Neural cell (in vitro differentiated cells): ENCODE measurements at places on chromosomes 4 and X. TPM values are rescaled to one million over a fixed set of nuclear protein-coding genes. Genes with fewer than 3 reads are reported as not detected.

Gene ATP2B3
- polyA plus RNA-seq, result 4.4 and 5.3 TPM in 2 replicates

Gene FANCB
- polyA plus RNA-seq, result 0.17 and 0.40 TPM in 2 replicates

Gene DBET
- not detected in 2 replicates for polyA plus RNA-seq

Gene WDR44
- polyA plus RNA-seq, result 18.7 and 19.3 TPM in 2 replicates

Gene XAGE1A
- polyA plus RNA-seq, result not detected in 2 replicates

Gene WAS
- polyA plus RNA-seq, result 1.0 and 1.1 TPM in 2 replicates

Gene SAT1
- 92.2 and 95.2 TPM in 2 replicates for polyA plus RNA-seq

Gene ZGRF1
- polyA plus RNA-seq, result 18.0 and 19.8 TPM in 2 replicates

Gene P2RY8
- polyA plus RNA-seq, result not detected in 2 replicates

Gene MTMR8
- polyA plus RNA-seq, result 1.8 and 2.1 TPM in 2 replicates

Gene ZFP92
- 0.06 TPM in 1 of 2 replicates, not detected in the other for polyA plus RNA-seq

Gene ASB12
- 1.2 and 1.5 TPM in 2 replicates for polyA plus RNA-seq

Gene FAM184B
- 0.10 TPM in 1 of 2 replicates, not detected in the other for polyA plus RNA-seq

Gene TLR1
- not detected in 2 replicates for polyA plus RNA-seq

Gene SH3BGRL
- 101 and 120 TPM in 2 replicates for polyA plus RNA-seq

Gene GCNA
- polyA plus RNA-seq, result 11.0 and 14.6 TPM in 2 replicates

Gene MAGEB17
- 0.17 TPM in 1 of 2 replicates, not detected in the other for polyA plus RNA-seq

Gene HAUS3
- polyA plus RNA-seq, result 29.0 and 34.2 TPM in 2 replicates

Gene ATP6AP1
- 126 and 159 TPM in 2 replicates for polyA plus RNA-seq

Gene DCAF8L2
- not detected in 2 replicates for polyA plus RNA-seq

Gene UGT2B15
- polyA plus RNA-seq, result not detected in 2 replicates

Gene GNPDA2
- 33.5 and 40.7 TPM in 2 replicates for polyA plus RNA-seq

Gene CXCL1
- polyA plus RNA-seq, result not detected in 2 replicates

Gene HS3ST1
- 0.10 and 0.35 TPM in 2 replicates for polyA plus RNA-seq

Gene XG
- polyA plus RNA-seq, result 0.37 and 0.42 TPM in 2 replicates

Gene AKAP14
- polyA plus RNA-seq, result 4.2 TPM in 1 of 2 replicates, not detected in the other

Gene XPNPEP2
- polyA plus RNA-seq, result not detected in 2 replicates

Gene LAP3
- 36.9 and 38.2 TPM in 2 replicates for polyA plus RNA-seq

Gene NPY1R
- polyA plus RNA-seq, result 15.3 and 19.8 TPM in 2 replicates

Gene GSX2
- 0.48 and 0.87 TPM in 2 replicates for polyA plus RNA-seq

Gene ASB5
- 1.8 TPM in 1 of 2 replicates, not detected in the other for polyA plus RNA-seq

Gene RAB9B
- polyA plus RNA-seq, result 50.6 TPM in 2 replicates

Gene DRD5
- polyA plus RNA-seq, result 0.33 and 0.46 TPM in 2 replicates

Gene SATL1
- 2.6 TPM in 2 replicates for polyA plus RNA-seq

Gene OTC
- polyA plus RNA-seq, result not detected in 2 replicates

Gene RPS6KA6
- 12.9 and 15.3 TPM in 2 replicates for polyA plus RNA-seq

Gene SLITRK4
- 3.8 and 4.5 TPM in 2 replicates for polyA plus RNA-seq

Gene ITGB1BP2
- 2.8 and 5.4 TPM in 2 replicates for polyA plus RNA-seq

Gene FAM47C
- polyA plus RNA-seq, result not detected in 2 replicates

Gene GEMIN8
- polyA plus RNA-seq, result 26.1 and 40.0 TPM in 2 replicates

Gene GAB3
- 0.06 TPM in 1 of 2 replicates, not detected in the other for polyA plus RNA-seq

Gene MND1
- 5.6 and 10.6 TPM in 2 replicates for polyA plus RNA-seq

Gene CCDC120
- polyA plus RNA-seq, result 2.8 and 3.1 TPM in 2 replicates
